ENCODE measurements at places on chromosomes 1 and 21. TPM values are rescaled to one million over a fixed set of nuclear protein-coding genes. Genes with fewer than 3 reads are reported as not detected.
A peak's percentile ranks its signal among the peaks of the same experiment; 100 is the strongest.

OR2T3 gene
- polyA plus RNA-seq, result 0.32 TPM

RALGPS2 gene
- polyA plus RNA-seq, result 90.9 TPM

MCOLN2 gene
- 3.9 TPM for polyA plus RNA-seq

HSPA6 gene
- polyA plus RNA-seq, result not detected

UBE2G2 gene
- polyA plus RNA-seq, result 72.5 TPM

USH2A gene
- polyA plus RNA-seq, result not detected

MXRA8 gene
- not detected for polyA plus RNA-seq

PLD5 gene
- polyA plus RNA-seq, result 1.1 TPM

CR1 gene
- 23.9 TPM for polyA plus RNA-seq

KCNK2 gene
- polyA plus RNA-seq, result not detected

SH2D2A gene
- 0.26 TPM for polyA plus RNA-seq

GRCh38 chr1:94113589-94114226 lies 7.2 kb downstream of the ABCA4 start:
- H3K4me1 ChIP-seq, result no peaks in the 10 kb centered on the region
- peaks cover 7% of the 10 kb centered on the region for H3K27me3 ChIP-seq
- no peak for DNase-seq
- no peak overlapping the region for H3K27ac ChIP-seq
- no peak overlapping the region for H3K4me3 ChIP-seq

- peak; percentile 23 for DNase-seq
- H3K4me1 ChIP-seq, result peaks cover 2% of the 10 kb centered on the region
- H3K36me3 ChIP-seq, result no peaks in the 10 kb centered on the region
- H3K27ac ChIP-seq, result no peak within 1 kb of the TSS
Observed at GRCh38 chr1:39639305-39640130, at the start of gene HEYL. HEYL (minus strand) TSS chr1:39639643; CDS start chr1:39639625, 18 bp downstream.

GRCh38 chr1:155320252-155320651 lies 442 bp upstream of the RUSC1 start:
- H3K4me1 ChIP-seq, result peaks cover 30% of the 10 kb centered on the region
- H3K36me3 ChIP-seq, result no peaks in the 10 kb centered on the region
- DNase-seq, result no peak
- no peaks in the 10 kb centered on the region for H3K27me3 ChIP-seq
- H3K27ac ChIP-seq, result no peak overlapping the region

DNA sequence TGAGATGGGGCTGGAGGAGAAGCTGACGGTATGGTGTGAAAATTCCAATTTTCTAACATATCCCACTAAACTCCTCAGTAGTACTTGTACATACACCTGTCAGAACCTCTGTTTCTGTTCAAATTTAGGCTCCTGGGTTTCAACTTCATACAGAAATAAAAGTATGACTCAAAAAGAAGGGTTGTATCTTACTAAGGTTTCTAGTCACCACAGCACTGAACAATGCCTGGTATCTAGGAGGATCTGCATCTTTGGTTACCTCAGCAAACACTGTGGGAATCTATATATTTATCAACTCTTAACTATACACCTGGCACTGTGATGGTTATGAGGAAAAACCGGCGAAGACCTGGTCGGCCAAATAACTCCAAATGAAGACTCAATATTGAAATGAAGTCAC lies 13.8 kb downstream of the RBM34 start:
- H3K4me3 ChIP-seq, result no peak overlapping the region
- H3K27me3 ChIP-seq, result no peaks in the 10 kb centered on the region
- peaks cover 15% of the 10 kb centered on the region for H3K4me1 ChIP-seq
- DNase-seq, result no peak

DNA sequence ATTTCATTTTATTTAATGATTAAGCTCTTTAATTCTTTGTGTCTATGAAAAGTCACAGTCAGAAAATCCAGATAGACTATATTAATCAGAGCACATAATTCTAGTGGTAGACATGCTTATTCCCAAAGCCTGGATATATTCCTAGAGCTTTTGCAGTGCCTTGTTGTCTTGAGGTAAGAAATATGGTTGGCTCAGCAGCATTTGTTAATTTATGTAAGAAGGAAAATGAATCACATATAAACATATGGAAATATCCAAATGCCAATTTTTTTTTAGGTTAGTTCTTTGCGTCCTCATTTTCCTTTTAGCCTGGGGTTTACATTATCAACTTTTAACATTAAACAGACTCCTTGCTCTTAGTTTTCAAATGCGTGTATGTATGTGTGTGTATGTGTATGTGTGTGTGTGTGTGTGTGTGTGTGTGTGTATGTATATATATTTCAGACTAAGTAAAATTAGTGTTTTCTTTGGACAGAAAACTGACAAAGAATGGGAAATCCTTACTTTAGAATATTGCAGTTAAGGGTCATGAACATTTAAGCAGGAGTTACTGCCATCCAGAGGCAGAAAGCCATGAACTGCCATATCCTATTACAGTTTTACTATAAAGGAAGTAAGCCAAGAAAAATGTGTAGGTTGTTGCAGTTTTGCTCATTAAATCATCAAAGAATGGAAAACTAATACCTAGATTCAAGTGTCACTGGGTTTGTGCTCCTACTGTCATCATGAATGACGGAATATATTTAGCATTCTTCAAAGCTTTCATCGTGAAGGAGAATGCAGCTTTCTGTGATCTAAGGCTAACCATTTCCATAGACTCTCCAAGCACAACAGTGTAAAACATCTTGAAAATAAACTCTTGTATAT lies 477.1 kb upstream of the NR5A2 start:
- no peaks in the 10 kb centered on the region for H3K36me3 ChIP-seq
- no peaks in the 10 kb centered on the region for H3K27me3 ChIP-seq
- H3K4me3 ChIP-seq, result no peak overlapping the region
- peaks cover 13% of the 10 kb centered on the region for H3K4me1 ChIP-seq

GRCh38 chr1:39753132-39754025 lies 14.7 kb downstream of the PPIE start:
- no peaks in the 10 kb centered on the region for H3K4me1 ChIP-seq
- no peak overlapping the region for H3K27ac ChIP-seq
- no peak overlapping the region for H3K4me3 ChIP-seq
- peaks cover 45% of the 10 kb centered on the region for H3K36me3 ChIP-seq
- H3K27me3 ChIP-seq, result no peaks in the 10 kb centered on the region

DNA sequence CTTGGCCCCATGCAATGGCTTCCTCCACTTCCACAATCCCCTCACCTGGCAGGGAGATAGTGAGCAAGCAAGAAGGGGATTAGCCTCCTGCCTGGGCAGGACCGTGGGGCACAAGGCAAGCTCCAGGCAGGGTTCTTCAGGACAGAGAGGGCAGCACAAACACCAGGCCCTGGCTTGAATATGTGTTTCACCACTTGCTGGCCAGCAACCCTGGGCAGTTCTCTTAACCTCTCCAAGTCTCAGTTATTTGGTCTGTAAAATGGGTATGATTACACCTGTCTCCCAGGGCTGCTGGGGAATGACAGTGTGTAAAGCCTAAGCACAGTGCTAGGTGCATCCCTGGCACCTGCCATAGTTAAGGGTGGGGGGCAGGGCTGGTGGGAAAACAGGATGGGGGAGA lies 31.9 kb downstream of the H3-3A start:
- peaks cover 5% of the 10 kb centered on the region for H3K4me1 ChIP-seq
- no peaks in the 10 kb centered on the region for H3K36me3 ChIP-seq
- DNase-seq, result no peak
- H3K27me3 ChIP-seq, result peaks cover 3% of the 10 kb centered on the region

DNA sequence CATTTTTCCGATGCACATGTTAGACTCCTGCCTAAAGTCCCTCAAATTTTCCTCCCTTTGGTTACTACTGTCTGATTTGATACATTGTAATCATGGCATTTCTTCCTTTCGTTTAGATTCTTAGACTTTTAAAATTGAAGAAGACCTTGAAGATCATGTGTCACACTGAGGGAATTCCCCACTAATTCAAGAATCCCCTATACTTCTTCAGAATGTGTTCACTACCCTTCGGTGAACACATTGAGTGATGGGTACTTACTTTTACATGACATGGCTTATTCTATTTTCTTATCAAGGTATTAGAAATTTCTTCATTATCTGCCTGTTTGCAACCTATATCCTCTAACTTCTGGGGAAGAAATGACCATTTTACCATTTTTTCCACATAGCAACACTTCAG lies 85.9 kb downstream of the LHX8 start:
- no peaks in the 10 kb centered on the region for H3K36me3 ChIP-seq
- H3K4me3 ChIP-seq, result no peak overlapping the region
- no peak for DNase-seq

- H3K4me1 ChIP-seq, result no peaks in the 10 kb centered on the region
- peaks cover 3% of the 10 kb centered on the region for H3K27me3 ChIP-seq
- H3K27ac ChIP-seq, result no peak overlapping the region
- H3K36me3 ChIP-seq, result peaks cover 3% of the 10 kb centered on the region
Observed at GRCh38 chr1:112818990-112819689, 104.0 kb upstream of the PPM1J start.

GRCh38 chr1:3714284-3714741 lies 37.9 kb upstream of the CCDC27 start:
- no peaks in the 10 kb centered on the region for H3K36me3 ChIP-seq
- H3K27ac ChIP-seq, result no peak overlapping the region
- H3K4me1 ChIP-seq, result no peaks in the 10 kb centered on the region
- no peak for DNase-seq
- H3K27me3 ChIP-seq, result peaks cover 12% of the 10 kb centered on the region

DNA sequence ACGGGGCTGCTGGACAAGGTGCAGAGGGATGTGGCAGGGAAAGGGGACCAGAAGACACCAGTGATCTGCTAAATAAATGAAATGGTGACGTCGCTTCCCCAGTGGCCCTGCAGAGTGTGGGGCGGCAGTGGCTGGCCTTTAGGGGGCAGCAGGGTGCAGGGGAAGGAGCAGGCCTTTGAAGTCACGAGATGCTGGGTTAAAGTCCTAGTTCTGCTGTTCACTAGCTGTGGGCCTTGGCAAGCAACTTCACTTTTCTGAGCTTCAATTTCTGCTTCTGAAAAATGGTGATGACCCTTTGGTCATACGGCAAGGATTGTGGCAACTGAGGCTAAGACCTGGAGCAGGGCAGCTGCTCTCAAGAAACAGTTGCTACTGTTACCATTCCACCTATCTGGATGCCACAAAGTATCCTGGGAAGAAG lies 9.2 kb upstream of the GALE start:
- peak; percentile 85 for DNase-seq
- no peaks in the 10 kb centered on the region for H3K27me3 ChIP-seq
- H3K4me1 ChIP-seq, result peaks cover 37% of the 10 kb centered on the region

DNA sequence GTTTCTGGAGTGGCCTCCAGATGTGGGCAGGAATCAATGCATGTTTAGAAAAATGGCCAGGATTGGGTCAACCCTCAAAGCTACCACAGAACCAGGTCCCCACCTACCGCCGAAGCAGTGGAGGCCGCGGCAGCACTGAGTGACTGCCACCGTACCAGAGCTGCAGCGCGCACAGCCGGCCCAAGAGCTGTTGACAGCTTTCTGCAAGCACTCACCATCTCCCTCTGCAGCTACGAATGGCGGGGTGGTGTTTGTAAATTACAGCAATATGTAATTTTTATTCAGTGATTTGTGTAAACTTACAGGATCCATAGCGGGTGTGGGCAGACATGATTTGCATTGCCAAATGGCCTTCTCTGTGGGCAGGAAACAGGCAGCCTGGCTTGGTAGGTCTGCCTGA lies 96.4 kb downstream of the CAMK2N1 start:
- DNase-seq, result no peak
- no peaks in the 10 kb centered on the region for H3K4me1 ChIP-seq
- H3K27me3 ChIP-seq, result peaks cover 45% of the 10 kb centered on the region
- no peaks in the 10 kb centered on the region for H3K36me3 ChIP-seq

GRCh38 chr1:150149271-150150132 lies at the start of gene PLEKHO1:
PLEKHO1 (plus strand) TSS chr1:150149916; CDS start chr1:150150258, 342 bp downstream.
- peaks cover 24% of the 10 kb centered on the region for H3K36me3 ChIP-seq
- H3K27ac ChIP-seq, result peak within 1 kb of the TSS; percentile 99

GRCh38 chr1:185108321-185108720 lies 48.4 kb downstream of the TRMT1L start:
- no peaks in the 10 kb centered on the region for H3K27me3 ChIP-seq
- H3K27ac ChIP-seq, result no peak overlapping the region
- DNase-seq, result no peak
- peaks cover 19% of the 10 kb centered on the region for H3K36me3 ChIP-seq
- H3K4me3 ChIP-seq, result no peak overlapping the region
- H3K4me1 ChIP-seq, result no peaks in the 10 kb centered on the region

GRCh38 chr1:166814611-166815010 lies 24.7 kb upstream of the POGK start:
- H3K4me3 ChIP-seq, result no peak overlapping the region
- no peak for DNase-seq
- H3K36me3 ChIP-seq, result peaks cover 9% of the 10 kb centered on the region
- no peaks in the 10 kb centered on the region for H3K4me1 ChIP-seq
- no peak overlapping the region for H3K27ac ChIP-seq

- DNase-seq, result no peak
- peaks cover 4% of the 10 kb centered on the region for H3K27me3 ChIP-seq
- H3K4me3 ChIP-seq, result no peak overlapping the region
- H3K36me3 ChIP-seq, result no peaks in the 10 kb centered on the region
Observed at GRCh38 chr1:172719694-172720138, 60.8 kb downstream of the FASLG start.

DNA sequence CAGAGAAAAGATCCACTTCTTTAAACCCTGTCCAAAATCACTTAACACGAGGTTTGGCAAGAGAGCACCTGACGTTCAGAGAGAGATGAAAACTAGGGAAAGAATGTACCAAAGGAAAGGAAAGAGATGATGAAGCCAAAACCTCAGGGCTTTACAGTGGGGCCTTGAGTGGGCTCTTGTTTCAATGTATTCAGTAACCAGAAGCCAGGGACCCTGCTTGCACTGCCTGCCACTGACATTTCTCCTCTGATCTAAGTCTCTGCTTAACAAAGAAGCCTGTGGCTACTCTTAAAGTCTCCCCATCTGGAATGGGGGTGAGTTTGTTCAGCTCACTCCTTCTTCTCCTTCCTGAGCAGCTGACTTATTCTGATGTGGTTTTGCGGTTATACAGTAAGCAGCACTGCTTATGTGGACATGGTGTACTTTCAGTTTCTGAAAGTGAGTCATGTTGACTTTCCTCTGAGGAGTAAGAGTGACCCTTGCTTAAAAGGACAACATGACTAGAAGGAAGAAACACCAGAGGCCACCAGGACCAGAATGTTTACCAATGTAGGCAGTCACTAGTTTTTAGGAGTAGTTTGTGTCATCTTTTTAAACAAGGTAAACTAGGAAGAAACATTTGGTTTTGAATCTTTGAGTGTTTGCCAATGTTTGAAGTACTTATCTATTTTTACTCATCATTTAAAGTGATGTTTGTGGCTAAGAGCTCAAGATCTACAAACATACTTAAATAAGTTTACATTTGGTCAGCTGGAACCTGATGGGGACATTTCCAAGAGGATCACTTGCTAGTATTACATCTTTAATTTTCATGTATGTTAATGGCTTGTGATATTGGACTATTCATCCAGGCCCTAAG lies 87.4 kb downstream of the FASLG start:
- no peaks in the 10 kb centered on the region for H3K36me3 ChIP-seq
- peak overlapping the region; percentile 88 for H3K27ac ChIP-seq
- H3K4me3 ChIP-seq, result peak overlapping the region; percentile 87

DNA sequence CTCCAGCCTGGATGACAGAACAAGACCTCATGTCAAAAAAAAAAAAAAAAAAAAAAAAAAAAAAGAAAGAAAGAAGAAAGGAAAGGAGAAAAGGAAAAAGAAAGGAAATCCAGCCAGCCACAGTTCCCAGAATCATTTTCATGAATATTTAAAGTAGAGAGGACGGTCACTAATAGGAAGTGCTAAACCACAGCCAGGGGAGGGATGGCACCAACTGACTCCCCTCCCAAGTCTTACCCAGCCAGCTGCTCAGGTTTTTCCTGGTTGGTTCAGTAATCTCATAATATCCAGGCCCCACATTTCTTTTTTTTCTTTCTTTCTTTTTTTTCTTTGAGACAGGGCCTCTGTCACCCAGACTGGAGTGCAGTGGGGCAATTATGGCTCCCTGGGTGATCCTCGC lies 63.9 kb upstream of the AK4 start:
- peaks cover 9% of the 10 kb centered on the region for H3K36me3 ChIP-seq
- no peak overlapping the region for H3K27ac ChIP-seq
- H3K27me3 ChIP-seq, result peaks cover 4% of the 10 kb centered on the region
- H3K4me3 ChIP-seq, result no peak overlapping the region
- DNase-seq, result no peak
- H3K4me1 ChIP-seq, result peaks cover 4% of the 10 kb centered on the region
